ENCODE measurements at places on chromosomes 4 and X. TPM values are rescaled to one million over a fixed set of nuclear protein-coding genes. Genes with fewer than 3 reads are reported as not detected.
A peak's percentile ranks its signal among the peaks of the same experiment; 100 is the strongest.

The TLR10 gene
- not detected for total RNA-seq

The S100P gene
- 3.8 TPM for total RNA-seq

The PAGE1 gene
- not detected for total RNA-seq

- H3K4me3 ChIP-seq: no peak overlapping the region
- H3K27me3 ChIP-seq: no peaks in the 10 kb centered on the region
- peaks cover 6% of the 10 kb centered on the region for H3K4me1 ChIP-seq
- no peak for DNase-seq
- no peak overlapping the region for H3K27ac ChIP-seq
Measured at GRCh38 chrX:51847463-51847862, 46.0 kb upstream of the MAGED1 start.

DNA sequence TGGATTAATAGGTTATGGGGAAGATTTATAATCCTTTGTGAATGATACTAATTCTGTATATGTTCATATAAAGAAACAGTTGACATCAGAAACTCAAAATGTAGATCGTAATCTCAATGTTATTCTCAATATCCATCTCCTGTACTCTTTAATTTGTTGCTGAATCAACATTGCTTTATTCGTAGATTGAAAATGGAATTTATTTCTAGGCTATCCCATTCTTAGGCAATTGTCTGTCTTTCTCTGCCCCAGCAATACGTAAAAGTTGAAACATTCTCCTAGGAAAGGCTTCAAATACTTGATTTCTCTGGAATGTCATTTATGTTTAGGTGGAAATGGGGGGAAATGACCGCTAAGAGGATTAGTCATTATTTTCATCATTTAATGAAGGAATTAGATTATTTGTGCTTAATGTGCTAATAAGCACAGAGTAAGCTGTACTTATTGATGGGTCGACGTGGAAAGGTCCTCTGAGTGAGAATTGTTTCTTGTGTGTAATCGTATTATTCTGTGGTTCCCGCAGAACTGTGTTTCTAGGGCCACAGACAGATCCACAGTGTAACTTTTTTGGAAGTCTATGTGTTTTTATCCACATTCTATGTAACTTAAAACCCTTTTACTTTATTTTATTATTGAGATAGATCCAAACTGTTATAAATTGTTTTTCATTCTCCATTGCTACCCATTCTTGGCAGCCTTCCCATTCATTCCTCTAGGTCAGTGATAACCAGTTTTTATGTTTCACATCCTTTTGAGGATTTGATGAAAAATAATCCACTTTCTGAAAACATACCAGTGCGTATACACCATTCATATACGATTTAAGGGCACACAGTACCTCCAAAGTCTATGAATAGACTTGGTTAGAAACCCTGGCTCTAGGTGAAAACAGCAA is 262.9 kb downstream of the ARHGAP10 start:
- H3K27ac ChIP-seq: no peak overlapping the region
- no peaks in the 10 kb centered on the region for H3K27me3 ChIP-seq
- H3K4me3 ChIP-seq: no peak overlapping the region
- H3K4me1 ChIP-seq: no peaks in the 10 kb centered on the region
- H3K36me3 ChIP-seq: peaks cover 4% of the 10 kb centered on the region

- H3K27me3 ChIP-seq: no peaks in the 10 kb centered on the region
- H3K4me1 ChIP-seq: no peaks in the 10 kb centered on the region
- DNase-seq: no peak
- H3K27ac ChIP-seq: no peak overlapping the region
- no peaks in the 10 kb centered on the region for H3K36me3 ChIP-seq
Measured at GRCh38 chr4:157327666-157328065, 107.1 kb downstream of the GRIA2 start.

The SASH3 gene
- 114 TPM for total RNA-seq

GRCh38 chrX:130771230-130771629 is 131.8 kb downstream of the ENOX2 start:
- H3K4me1 ChIP-seq: no peaks in the 10 kb centered on the region
- no peak for DNase-seq
- H3K27me3 ChIP-seq: no peaks in the 10 kb centered on the region
- H3K27ac ChIP-seq: no peak overlapping the region
- H3K36me3 ChIP-seq: no peaks in the 10 kb centered on the region
- no peak overlapping the region for H3K4me3 ChIP-seq

DNA sequence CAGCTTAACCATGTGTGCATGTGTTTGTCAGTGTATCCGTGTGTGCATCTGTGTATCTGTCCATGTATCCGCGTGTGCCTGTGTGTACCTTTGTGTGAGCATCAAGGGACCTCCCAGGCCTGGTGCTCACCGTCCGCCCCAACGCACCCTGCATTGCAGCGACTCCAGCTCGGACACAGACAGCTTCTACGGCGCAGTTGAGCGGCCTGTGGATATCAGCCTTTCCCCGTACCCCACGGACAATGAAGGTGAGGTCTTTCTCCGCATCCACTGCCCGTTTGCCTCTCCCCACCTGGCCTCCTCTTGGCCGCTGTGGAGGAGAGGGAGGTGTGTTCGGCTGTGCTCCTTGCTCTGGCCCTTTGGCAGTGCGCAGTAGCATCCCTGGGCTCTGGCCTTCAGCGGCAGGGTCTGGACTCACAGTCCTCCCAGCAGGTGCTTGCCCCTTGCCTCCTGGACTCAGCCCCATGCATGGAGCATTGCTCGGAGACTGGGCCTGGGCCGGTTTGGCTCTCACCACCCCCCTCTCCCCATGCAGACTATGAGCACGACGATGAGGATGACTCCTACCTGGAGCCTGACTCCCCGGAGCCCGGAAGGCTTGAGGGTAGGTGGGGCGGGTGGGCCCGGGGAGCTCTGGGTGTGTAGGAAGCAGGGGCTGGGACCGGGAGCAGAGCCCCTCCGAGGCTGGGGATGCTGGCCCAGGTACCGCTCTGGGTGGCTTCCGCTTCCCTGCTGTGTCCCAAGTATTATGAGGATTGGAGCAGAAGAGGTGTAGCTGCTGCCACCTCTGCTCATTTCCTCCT is 16.4 kb upstream of the ADD1 start:
- peak; percentile 3 for DNase-seq
- no peaks in the 10 kb centered on the region for H3K27me3 ChIP-seq
- peaks cover 22% of the 10 kb centered on the region for H3K36me3 ChIP-seq
- H3K27ac ChIP-seq: no peak overlapping the region

DNA sequence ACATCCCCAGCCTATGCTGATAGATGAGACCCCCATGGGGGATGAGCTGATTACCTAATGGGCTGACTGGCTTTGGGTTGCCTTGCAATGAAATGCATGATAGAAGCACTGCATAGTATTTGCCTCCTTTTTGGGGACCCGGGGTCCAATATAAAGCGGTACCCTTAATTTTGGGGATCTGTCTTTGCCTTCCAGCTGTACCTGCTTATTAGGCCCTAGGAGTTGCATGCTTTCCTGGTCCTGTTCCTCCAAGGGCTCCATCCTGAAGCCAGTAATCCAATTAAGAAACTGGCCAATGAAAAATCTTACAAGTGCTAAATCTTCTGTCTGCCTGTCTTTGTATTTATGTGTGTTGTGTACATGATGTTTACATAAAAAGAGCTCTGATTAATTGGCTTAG is 791.6 kb downstream of the TRIML1 start:
- DNase-seq: no peak
- H3K36me3 ChIP-seq: no peaks in the 10 kb centered on the region
- H3K27ac ChIP-seq: no peak overlapping the region
- H3K4me3 ChIP-seq: no peak overlapping the region
- no peaks in the 10 kb centered on the region for H3K27me3 ChIP-seq

- peak; percentile 100 for DNase-seq
- H3K36me3 ChIP-seq: peaks cover 5% of the 10 kb centered on the region
- peak within 1 kb of the TSS; percentile 94 for H3K27ac ChIP-seq
- no peaks in the 10 kb centered on the region for H3K27me3 ChIP-seq
- H3K4me3 ChIP-seq: peak within 1 kb of the TSS; percentile 92
- H3K4me1 ChIP-seq: peaks cover 47% of the 10 kb centered on the region
Measured at GRCh38 chrX:1391707-1392375, at the start of gene SLC25A6. SLC25A6 (minus strand) TSS chrX:1392113; CDS start chrX:1392009, 104 bp downstream.

The TRIM2 gene
- total RNA-seq: 4.3 TPM

DNA sequence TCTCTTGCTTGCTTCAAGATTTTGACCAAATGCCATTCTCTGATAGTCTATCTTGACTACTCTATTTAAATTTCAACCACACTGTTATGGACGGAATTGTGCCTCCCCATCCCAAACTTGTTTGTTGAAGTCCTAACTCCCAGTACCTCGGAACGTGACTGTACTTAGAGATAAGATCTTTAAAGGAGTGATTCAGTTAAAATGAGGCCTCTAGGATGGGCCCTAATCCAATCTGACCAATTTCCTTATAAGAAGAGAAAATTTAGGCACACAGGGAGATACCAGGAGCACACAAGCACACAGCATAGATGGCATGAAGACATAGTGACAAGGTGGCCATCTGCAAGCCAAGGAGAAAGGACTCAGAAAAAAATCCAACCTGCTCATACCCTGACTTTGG is 269.9 kb downstream of the KCNIP4 start:
- DNase-seq: no peak
- H3K36me3 ChIP-seq: no peaks in the 10 kb centered on the region
- no peak overlapping the region for H3K4me3 ChIP-seq
- H3K4me1 ChIP-seq: no peaks in the 10 kb centered on the region
- H3K27me3 ChIP-seq: no peaks in the 10 kb centered on the region

DNA sequence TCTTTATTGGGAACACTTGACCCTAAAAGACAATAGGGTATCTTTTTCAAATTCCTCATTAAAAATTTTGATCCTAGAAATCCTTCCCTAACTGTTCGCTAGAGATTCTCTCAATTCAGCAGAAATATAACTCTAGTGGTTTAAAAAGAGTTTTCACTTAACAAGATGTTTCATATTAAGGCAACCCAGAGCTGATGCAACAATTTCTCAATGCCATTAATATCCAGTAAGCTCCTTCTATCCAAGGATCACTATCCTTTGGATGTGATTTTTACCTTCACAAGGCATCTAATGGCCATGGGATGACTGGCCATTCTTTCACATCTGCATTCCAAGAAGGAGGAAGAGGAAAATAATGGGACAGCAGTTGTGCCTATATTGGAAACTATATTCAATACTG is 183.4 kb downstream of the ANKRD50 start:
- no peaks in the 10 kb centered on the region for H3K4me1 ChIP-seq
- no peak overlapping the region for H3K4me3 ChIP-seq
- no peaks in the 10 kb centered on the region for H3K36me3 ChIP-seq
- H3K27me3 ChIP-seq: no peaks in the 10 kb centered on the region

The TREX2 gene
- total RNA-seq: 3.3 TPM

GRCh38 chr4:139278485-139278884 is 1.5 kb downstream of the MGARP start:
- H3K27ac ChIP-seq: no peak overlapping the region
- DNase-seq: no peak
- no peak overlapping the region for H3K4me3 ChIP-seq
- H3K36me3 ChIP-seq: peaks cover 3% of the 10 kb centered on the region
- H3K27me3 ChIP-seq: peaks cover 39% of the 10 kb centered on the region
- H3K4me1 ChIP-seq: peaks cover 11% of the 10 kb centered on the region

DNA sequence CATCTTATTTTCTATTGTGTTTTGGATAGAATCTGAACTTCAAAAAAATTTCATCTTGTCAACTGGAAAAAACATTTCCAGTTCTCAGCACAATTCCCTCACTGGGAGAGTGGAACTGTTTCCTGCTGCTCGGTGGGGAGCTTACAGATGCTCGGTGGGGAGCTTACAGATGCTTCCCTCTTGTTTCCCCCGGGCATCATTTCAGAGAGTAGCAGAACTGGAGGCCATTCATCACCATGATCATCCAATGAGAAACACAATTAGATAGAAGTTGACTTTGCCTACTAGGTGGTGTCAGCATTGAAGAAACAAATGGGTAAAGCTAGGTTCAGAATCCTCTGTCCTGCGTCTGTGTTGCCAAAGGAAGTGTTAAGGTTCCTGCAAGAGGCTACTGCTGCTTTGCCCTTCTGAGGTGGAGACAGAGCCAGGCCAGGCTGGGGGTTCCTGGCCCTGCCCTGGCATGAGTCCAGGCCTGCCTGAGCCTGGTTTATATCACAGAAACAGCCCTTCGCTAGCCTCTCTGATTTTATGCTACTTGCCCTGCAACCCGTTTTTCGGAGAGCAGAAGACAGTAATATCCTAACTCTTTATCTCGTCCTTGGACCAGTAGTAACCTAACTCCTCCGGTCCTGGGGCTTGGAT is 70.6 kb downstream of the TAPT1 start:
- H3K27me3 ChIP-seq: no peaks in the 10 kb centered on the region
- no peak overlapping the region for H3K27ac ChIP-seq
- no peak overlapping the region for H3K4me3 ChIP-seq

DNA sequence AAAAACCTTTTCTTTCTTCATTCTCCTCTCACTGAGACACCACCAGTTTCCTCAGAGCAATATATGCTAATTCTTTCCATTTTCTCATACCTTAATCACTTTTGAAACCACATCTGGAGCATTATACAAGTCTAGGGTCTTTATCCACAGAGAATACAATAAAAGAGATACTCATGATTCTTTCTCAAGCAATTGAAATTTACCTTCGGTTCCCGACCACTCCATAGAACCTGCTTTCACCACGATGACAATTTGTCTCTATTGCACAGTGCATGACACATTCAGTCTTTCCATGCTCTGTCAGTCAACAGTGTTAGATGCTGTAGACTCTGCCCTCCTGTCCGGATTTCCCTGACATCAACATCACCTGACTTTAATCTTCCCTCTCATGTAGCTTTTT is 409.3 kb upstream of the NWD2 start:
- no peaks in the 10 kb centered on the region for H3K27me3 ChIP-seq
- no peak overlapping the region for H3K27ac ChIP-seq
- H3K36me3 ChIP-seq: no peaks in the 10 kb centered on the region
- H3K4me1 ChIP-seq: no peaks in the 10 kb centered on the region
- no peak overlapping the region for H3K4me3 ChIP-seq
- DNase-seq: no peak

The EVC2 gene
- total RNA-seq: 6.8 TPM

DNA sequence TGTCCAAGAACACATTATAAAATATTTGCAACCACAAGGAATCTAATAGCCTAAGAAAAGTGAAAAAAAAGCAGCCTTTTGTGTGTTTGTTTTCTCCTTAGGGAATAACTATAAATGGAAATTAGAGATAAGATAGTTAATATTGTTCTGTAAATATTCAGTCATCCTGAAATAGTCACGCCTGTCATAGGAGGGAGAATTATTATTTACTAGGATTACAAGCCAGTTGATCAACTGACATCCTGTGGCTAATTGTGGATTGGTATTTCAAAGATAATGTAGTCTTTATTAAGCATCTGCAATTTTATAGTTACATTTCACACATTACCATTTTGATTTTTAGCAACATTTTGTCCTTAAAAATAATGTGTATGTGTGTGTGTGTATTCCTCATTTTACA is 118.6 kb downstream of the CCSER1 start:
- H3K27ac ChIP-seq: no peak overlapping the region
- H3K36me3 ChIP-seq: no peaks in the 10 kb centered on the region
- no peaks in the 10 kb centered on the region for H3K27me3 ChIP-seq

- no peak for DNase-seq
- H3K4me1 ChIP-seq: peaks cover 3% of the 10 kb centered on the region
- no peaks in the 10 kb centered on the region for H3K36me3 ChIP-seq
- H3K27me3 ChIP-seq: no peaks in the 10 kb centered on the region
Measured at GRCh38 chrX:23752740-23753415, 9.8 kb upstream of the ACOT9 start.

The GABRA4 gene
- not detected for total RNA-seq

The OPN1LW gene
- not detected for total RNA-seq

The TCP11X2 gene
- 0.40 TPM for total RNA-seq

GRCh38 chr4:169047956-169048355 is 37.9 kb upstream of the CBR4 start:
- no peak overlapping the region for H3K27ac ChIP-seq
- no peaks in the 10 kb centered on the region for H3K4me1 ChIP-seq
- no peak for DNase-seq
- H3K27me3 ChIP-seq: peaks cover 16% of the 10 kb centered on the region

GRCh38 chr4:11487868-11488544 is 59.3 kb upstream of the HS3ST1 start:
- H3K4me1 ChIP-seq: peaks cover 14% of the 10 kb centered on the region
- peaks cover 3% of the 10 kb centered on the region for H3K36me3 ChIP-seq
- H3K4me3 ChIP-seq: no peak overlapping the region

Measured in T-helper 17 cell (primary cell).